ENCODE measurements at places on chromosomes 6 and 20.
A peak's percentile ranks its signal among the peaks of the same experiment; 100 is the strongest.

GRCh38 chr20:35133735-35134134 lies 13.4 kb downstream of the EDEM2 start:
- no peak for DNase-seq

GRCh38 chr6:41561931-41562911 lies 16.0 kb downstream of the FOXP4 start:
- DNase-seq = no peak

- no peak for DNase-seq
These were observed 19.5 kb upstream of the IER3 start for GRCh38 chr6:30763618-30764489.

DNA sequence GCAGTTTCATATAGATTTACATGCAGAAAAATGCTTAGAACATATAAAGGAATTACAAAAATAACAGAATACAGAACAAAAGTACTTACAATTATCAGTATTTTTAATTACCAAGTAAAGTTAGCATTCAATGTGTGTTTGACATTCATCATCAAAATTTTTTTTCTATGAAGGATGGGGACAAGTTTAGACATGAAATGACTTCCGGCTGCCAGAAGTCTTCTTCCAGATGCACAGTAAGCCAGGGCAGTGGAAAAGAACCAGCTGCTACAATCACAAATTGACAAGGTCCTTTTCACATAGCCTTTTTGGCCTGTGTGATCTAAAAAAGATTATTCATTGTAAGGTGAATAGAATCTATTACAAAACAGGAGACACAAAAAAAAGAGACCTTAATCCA lies 73.8 kb downstream of the HUS1B start:
- DNase-seq = no peak

DNA sequence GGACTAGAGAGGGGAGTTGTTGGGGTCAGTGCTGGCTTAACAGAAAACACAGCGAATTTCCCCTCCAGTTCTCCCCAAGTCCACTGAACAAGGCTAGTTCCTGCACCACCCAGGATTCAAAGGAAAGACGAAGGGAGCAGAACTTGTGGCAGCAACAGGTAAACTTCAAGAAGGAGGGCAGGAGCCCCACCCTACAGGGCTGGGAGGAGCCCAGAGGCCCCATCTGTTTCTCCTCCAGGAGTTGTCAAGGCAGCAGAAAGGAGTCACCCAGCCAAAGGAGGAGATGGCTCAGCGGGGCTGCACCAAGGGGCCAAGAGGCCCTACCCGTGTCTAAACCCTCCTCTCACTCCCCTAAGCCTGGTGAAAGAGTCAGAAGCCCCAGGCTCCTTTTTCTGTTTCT lies 1.7 kb downstream of the SAPCD1 start:
- no peak for DNase-seq

- no peak for DNase-seq
These were observed 45.0 kb upstream of the TRIM26 start for GRCh38 chr6:30258204-30258603.

- DNase-seq = no peak
These were observed 335.2 kb downstream of the KHDRBS2 start for GRCh38 chr6:61950811-61951210.

- DNase-seq = no peak
These were observed 15.7 kb downstream of the STAU1 start for GRCh38 chr20:49172413-49172812.

DNA sequence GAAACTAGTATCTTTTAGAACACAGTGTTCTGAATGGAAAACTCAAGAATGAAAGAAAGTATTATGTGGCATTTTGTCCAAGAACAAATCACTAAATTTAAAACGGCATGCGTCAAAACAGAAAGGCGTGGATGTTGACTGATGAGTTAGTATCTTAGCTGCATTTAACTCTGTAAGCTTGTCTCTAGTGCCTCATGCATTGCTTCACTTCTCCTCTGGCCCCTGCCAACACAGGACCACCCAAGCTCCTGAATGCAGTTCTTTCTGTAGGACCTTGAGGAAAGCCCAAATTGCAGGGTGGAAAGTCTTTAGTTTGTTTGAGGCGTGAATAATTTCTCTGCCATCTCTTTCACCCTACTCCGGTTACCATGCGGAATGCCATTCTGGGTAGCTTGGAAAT lies 632.2 kb downstream of the COL12A1 start:
- DNase-seq = no peak

DNA sequence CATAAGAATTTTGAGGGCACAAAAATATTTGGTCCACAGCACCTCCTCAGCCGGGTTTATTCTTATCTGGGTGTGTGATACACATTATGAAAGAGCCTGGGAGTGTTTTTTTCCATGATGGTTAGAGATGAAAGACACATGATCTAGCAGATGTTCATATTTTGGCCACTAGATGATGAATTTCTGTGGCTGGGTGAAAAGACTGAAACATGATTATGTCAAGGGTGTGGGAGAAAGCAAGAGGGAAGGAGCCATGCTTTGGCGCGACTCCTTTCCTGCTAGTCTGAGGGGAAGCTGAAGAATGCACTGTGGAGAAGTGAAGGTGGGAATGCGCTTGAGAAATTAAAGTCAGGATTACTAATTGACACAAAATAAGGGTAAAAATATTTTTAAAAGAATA lies 102.3 kb downstream of the SH3BGRL2 start:
- DNase-seq = no peak

- DNase-seq = no peak
These were observed 74.6 kb upstream of the CD93 start for GRCh38 chr20:23160536-23161243.

GRCh38 chr20:50136822-50137599 lies 16.5 kb downstream of the PEDS1 start:
- no peak for DNase-seq

- DNase-seq = no peak
These were observed 971.3 kb upstream of the DEFB115 start for GRCh38 chr20:30286157-30286556.

DNA sequence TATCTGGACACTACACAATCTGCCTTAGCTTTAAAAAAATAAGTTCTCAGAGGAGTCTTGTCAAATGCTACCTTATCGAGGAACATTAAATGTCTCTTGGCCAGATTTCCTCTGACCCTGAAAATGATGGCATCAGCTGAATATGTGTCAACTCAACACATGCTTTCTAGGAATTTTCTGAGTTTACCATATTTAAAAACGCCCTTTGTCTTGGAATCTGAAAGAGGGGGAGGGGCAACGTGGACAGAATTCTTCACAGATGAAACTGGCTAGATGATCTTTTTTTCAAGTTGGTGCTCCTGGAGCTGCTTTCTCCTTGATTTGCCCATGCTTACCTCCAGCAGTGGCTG lies 5.1 kb downstream of the SOX4 start:
- DNase-seq = no peak

GRCh38 chr6:138397128-138398122 lies 6.6 kb upstream of the HEBP2 start:
- DNase-seq = no peak

DNA sequence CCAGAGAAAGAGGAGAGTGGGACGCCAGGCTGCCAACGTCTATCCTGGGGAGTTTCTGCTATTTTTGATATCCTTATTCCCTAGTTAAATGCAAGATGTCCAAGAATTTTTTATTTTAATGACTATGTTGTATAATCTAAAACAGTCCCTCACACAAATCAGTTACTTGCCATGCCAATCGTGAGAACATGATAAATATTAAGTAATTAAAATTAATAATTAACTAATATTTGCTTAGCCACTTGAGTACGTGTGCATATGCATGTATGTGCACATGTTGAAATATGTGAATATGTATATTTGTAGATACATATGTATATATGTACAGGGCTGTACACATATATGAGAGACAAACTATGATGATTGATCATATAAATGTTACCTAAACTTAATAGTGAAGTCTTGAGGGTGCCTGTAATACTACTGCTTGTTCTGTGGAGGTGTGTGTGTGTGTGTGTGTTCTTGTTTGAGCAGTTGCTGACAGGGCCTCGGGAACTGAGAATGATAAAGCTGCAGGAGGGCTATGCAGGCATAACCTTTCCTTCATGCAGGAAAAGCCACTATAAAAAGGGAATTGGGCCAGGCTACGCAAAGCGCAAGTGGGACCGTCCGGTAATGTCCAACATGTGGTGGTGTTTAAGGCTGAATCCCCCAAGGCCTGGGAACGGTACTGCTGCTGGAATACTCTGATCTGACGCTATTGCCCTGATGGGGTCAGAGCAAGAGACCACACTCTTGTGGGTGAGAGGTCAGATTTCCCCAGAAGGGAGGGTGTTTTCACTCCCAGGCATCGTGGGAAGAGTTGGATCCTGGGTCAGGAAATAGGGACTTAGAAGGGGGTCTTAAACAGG lies 148.3 kb upstream of the TBX18 start:
- no peak for DNase-seq

DNA sequence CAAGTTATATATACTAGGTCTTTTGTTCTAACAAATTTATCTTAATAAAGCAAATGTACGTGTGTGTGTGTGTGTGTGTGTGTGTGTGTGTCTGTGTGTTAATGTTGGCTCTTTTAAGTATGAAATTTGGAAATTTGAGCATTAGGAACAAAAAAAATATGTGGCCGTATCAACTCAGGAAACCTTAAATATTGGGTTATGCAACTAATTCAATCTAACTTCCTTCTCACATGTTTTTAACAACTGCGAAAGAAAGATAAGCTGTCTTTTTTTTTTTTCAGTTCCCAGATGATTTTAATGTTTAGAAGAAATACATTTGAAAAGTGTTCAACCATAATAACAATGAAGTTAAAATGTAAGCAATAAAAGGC lies 616.4 kb upstream of the ARID1B start:
- no peak for DNase-seq

DNA sequence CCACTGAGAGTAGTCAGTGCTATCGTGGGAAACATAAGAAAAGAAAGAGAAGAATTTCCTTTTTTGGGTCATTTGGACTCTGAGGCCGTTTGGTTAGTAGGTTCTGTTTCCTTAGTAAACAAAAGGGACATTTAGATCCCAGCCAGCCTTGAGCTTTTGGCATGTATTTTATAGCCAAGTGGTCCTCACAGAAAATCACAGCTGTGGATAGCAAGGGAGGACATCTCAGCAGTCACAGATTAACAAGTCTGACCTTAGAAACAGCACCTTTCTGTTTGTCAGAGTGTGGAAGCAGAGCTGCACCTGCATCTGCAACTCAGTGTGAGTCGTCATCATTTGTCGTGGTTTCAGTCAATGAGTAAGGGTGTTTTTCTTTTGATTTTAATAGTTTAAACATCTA lies 40.5 kb downstream of the FAM120B start:
- no peak for DNase-seq

DNA sequence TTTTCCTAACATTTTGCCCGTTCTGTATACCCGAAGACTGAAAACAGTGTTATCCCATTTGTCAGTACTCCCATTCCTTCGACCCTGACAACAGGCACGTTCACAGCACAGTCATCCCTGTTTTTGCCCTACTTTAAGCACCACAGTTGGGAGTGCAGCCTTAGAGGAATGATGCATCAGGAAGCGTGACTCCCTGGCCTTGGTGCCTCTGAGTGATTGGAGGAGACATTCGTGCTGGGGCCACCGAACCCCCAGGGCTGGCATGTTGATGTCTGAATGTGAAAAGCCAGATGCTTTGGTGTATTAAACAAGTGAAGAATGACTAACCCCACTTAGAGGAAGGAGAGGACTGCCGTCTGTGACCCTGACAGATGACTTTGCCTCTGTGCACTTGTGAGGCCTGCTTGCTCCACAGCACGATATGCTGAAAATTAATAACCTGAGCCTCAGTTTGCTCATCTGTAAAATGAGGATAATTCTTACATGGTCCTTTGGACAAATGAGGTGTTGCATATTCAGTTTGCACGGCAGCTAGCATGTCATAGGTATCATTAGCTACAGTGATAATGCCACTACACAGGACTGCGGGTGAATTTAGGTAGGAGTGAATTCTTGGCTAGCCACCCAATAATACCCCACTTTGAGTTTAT lies 36.0 kb downstream of the STK35 start:
- DNase-seq = no peak

- no peak for DNase-seq
These were observed 2.0 kb downstream of the ZBTB24 start for GRCh38 chr6:109480993-109481480.

DNA sequence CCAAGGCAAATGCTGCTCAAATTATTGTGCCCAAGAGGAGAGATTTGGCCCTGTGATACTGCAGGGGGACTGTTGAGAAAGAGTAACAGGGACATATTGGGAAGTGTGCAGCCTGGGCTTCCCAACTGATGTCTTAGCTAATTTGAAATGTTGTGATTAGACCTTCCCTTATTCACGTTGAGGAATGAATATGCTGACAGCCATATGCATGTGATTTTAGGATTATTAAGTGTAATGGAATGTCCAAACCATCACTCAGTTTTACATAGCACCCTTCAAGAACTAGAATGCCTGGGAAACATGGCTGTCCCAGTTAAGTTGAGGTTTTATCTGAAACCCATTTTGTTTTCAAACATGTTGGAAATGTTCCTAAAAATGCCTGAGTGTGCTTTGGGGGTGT lies 81.4 kb downstream of the CARMIL1 start:
- DNase-seq = no peak

- no peak for DNase-seq
These were observed 25.6 kb downstream of the MANBAL start for GRCh38 chr20:37315021-37315451.

- no peak for DNase-seq
These were observed 17.4 kb upstream of the MPC1 start for GRCh38 chr6:166400181-166400580.

DNA sequence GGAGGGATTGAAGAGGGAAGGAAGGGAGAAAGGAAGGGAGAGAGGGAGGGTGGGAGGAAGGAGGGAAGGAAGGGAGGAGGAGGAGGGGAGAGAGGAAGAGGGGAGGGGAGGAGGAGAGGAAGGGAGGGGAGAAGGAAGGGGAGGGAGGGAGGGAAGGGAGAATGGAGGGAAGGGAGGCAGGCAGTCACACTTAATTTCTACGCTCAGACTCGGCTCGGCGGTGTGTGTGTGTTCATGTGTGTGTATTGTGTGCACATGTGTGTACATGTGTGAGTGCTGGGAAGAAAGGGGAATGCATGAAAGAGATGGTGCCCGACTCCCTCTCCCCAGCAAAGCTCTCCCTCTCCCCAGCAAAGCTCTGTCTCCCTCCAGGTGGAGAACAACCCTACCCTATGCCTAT lies 79.1 kb upstream of the AFDN start:
- no peak for DNase-seq

- DNase-seq = no peak
These were observed 243.6 kb upstream of the RIMS1 start for GRCh38 chr6:71642793-71643192.

DNA sequence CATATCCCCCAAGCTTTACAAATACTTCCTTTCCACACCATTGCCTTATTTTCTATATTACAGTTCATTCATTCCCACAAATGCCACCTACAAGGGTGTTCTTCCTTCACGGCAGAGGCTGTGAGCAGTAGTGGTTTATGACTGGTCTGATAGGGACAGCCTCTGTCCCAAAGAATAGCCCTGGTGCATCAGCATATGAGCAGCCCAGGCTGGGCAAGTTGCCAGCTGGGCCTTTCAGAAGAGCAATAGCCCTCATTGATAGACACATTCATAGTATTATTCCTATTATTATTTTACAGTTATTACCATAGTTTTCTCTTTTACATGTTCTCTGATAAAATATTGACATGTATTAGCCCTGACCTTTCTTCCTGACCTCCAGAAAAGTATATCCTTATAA lies 149.9 kb downstream of the MMS22L start:
- DNase-seq = peak; percentile 2

GRCh38 chr6:147933224-147933623 lies 409.4 kb upstream of the SASH1 start:
- DNase-seq = no peak

All from NCI-H2107 (cell line).